ENCODE measurements at places on chromosomes 3 and 15.
A peak's percentile ranks its signal among the peaks of the same experiment; 100 is the strongest.

DNA sequence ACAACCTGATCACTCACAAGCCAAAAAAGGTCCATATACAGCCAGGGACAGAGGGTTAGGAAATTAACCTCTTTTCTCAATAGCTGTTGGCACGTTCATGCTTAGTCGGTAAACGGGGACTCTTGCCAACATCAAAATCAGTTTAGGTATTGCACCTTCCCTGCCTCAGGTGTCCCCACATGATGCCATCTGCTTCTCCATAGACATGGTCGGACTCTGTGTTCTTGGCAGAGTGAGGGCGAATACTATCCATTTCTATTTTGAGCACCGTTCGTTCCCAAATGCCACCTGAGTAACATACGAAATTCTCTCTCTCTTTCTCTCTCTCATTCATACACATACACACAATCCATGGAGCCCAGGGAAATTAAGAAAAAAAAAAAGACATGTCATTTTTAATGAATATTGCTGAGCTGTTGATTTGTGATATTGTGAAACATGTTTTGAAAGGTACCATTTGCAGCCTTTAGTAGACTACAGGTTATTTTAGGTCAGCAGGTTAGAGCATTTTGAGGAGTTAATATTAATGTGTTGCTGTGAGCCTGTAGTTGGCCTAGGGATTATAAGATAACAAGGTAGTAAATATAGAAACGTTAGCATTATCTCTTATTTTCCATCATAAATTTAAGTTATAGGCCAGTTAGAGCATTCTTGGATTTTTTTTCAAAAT is 78.5 kb downstream of the GHSR start:
- no peak for DNase-seq

- DNase-seq, result peak; percentile 6
Observed at GRCh38 chr15:93862791-93863190, 368.6 kb upstream of the MCTP2 start.

GRCh38 chr15:63943829-63944680 is 102.2 kb downstream of the DAPK2 start:
- DNase-seq, result no peak

DNA sequence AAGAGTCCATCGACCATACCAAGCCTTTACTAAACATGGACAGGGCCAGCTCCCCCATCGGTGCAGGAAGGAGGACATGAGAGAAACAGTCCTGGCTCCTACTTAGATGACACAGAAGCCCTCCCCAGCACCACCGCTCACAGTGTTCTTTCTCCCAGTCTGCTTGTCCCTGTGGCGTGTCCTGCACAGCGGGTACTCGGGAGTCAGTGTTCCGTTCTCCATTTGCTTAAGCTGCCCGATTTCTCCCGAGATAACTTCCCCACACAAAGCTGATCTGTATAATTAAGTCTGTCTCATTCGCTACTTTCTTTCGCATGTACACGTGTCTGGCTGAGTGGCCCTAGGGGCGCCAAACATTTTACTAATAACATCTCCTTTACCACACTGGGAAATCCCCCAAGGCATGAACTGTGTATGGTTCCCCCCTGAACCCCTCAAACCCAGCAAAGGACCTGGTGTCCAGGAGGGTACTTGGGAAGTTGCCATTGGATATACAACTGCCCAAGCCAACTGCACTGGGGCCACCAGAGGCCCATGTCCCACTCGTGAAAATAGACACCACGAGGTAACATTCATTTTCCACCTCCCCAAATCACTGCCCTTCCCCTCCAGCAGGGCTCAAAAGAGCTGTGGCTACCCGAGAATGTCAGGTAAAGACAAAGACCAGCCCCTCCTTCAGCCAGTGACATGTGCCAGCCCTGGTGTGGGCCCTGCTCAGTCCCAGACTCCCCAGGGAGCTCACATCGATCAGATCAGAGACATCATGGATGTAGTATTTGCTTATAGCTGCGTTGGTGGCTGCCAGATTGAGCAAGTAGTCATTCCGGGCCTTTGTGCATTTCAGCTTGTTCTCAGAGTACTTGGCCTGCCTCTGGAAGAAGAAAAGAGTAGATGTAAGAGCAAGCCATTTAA is 96.5 kb upstream of the RAD18 start:
- no peak for DNase-seq

- no peak for DNase-seq
Observed at GRCh38 chr3:189353318-189353965, 181.7 kb downstream of the TPRG1 start.

GRCh38 chr3:141151439-141151838 is 80.2 kb upstream of the PXYLP1 start:
- DNase-seq, result no peak

GRCh38 chr3:5276934-5277333 is 89.4 kb downstream of the EDEM1 start:
- no peak for DNase-seq

DNA sequence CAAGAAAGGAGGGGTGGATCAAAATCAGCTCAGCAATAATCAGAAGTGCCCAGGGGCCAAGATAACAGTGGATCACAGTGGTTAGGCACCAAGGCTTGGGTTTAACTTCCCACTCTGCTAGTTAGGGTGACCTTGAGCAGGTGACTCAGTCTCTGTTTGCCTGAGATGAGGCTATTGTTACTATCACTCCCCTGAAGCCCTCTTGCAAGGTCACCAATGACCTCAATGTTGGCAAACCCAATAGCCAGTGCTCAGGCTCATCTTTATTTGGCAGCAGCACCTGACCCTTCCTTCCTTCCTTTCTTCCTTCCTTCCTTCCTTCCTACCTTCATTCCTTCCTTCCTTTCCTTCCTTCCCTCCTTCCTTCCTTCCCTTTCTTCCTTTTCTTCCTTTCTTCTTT is 102.4 kb upstream of the HACD2 start:
- DNase-seq, result no peak

DNA sequence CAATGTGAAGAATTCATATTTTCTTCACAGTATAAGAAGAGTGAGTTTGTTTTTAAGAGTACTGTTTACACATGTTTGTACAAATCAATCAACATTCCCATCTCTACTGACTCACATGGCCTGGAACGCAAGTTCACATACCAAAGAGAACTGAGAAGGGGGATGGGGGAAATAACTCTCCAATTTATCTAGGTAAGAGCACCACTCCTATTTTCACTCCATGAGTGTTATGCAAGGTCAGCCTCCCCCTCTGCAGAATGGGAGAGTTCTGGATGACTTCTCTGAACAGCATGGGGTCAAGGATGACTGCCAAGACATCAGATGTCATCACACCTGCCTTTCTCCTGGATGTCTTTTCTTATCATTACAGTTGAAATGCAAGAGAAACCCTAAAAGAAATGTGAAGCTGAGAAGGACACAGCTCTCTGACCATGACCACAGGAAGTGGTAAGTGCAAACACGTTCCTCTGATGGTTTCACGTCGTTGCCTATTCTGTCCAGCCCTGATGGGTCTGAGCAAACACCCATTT is 95.2 kb downstream of the SEMA6D start:
- no peak for DNase-seq

GRCh38 chr15:91866971-91867372 is 13.5 kb downstream of the SLCO3A1 start:
- DNase-seq, result no peak

DNA sequence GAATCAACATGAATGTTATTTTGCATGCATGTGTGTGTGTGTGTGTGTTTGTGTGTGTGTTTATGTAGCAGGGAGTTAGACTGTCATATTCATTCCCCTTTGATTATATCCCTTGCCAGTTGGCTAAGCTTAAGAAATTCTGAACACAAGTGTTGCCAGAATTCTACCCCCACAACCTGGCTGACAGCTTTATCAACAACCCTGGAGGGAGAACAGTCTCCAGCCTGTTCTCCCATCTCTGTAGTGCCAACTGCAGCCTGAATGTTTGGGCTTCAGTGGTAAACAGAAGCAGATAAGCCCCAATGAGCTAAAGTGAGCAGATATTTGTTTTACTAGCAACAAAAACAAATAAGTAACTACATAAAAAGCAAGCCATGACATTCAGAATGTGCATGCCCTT is 162.6 kb upstream of the ABI3BP start:
- no peak for DNase-seq

DNA sequence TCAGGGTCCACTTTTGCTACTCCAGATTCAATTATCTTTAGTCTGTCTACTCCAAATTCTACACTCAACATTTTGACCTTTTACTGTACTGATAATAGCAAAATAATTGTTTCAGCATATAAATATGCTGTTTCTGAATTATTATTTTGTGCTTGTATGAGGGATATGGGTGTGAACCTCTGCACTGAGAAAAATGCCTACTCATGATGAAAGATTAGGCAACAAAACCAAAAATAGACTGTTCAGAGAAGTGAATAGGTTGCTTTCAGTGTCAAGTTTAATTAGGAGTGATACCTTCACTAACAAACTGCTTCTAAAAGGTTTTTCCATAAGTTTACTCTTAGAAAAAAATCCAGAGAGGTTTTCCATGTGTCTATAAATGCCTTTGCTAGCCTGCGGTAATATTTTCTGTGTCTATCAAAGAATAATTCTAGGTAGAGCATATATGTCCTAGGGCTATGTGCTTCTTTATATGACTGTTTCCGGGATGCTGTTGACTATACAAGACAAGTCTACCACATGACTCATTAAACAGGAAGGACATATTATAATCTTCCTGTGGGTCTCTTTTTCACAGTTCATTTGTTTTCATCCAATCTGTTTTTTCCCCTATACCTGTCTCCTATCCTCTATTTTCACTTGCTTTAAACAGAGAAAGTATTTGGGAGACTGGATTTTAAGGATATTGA is 218.5 kb upstream of the TTC14 start:
- no peak for DNase-seq

DNA sequence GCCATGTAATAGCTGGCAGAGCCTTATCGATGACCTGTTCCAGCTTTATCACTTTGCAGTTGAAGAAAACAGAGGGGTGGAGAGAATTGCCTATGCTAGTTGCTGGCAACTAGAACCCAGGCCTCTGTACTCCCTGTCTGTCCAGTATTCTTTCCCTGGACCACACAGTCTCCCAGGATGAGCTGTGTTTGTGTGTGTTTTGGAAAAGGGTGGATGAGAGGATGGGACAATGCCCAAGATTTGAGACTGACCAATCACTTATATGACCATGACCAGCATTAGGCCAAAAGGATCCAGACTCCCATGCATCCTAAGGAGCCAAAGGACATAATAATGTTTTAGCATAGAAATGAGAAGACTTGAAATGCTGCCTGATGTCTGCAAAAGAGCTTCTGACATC is 102.6 kb downstream of the CD200R1L start:
- DNase-seq, result no peak

DNA sequence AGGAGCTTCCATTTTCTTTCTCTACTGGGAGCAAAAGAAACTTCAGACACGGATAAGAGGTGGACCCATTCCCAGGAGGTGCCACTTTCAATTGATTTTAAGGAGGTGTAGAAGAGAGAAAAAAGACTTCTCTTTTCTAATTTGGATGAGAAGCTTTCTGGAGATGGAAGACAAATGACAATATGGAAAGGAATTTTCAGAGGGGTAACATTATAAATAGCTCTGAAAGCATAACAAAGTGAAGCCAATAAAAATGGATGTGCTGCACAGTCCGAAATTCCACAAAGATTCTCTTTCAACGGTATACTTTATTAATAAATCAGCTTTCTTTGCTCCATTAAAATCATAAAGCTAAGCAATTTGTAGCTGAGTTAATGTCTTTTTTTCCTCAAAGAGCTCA is 607.2 kb upstream of the MDFIC2 start:
- DNase-seq, result no peak

- no peak for DNase-seq
Observed at GRCh38 chr3:152060701-152061100, 187.3 kb downstream of the SUCNR1 start.

DNA sequence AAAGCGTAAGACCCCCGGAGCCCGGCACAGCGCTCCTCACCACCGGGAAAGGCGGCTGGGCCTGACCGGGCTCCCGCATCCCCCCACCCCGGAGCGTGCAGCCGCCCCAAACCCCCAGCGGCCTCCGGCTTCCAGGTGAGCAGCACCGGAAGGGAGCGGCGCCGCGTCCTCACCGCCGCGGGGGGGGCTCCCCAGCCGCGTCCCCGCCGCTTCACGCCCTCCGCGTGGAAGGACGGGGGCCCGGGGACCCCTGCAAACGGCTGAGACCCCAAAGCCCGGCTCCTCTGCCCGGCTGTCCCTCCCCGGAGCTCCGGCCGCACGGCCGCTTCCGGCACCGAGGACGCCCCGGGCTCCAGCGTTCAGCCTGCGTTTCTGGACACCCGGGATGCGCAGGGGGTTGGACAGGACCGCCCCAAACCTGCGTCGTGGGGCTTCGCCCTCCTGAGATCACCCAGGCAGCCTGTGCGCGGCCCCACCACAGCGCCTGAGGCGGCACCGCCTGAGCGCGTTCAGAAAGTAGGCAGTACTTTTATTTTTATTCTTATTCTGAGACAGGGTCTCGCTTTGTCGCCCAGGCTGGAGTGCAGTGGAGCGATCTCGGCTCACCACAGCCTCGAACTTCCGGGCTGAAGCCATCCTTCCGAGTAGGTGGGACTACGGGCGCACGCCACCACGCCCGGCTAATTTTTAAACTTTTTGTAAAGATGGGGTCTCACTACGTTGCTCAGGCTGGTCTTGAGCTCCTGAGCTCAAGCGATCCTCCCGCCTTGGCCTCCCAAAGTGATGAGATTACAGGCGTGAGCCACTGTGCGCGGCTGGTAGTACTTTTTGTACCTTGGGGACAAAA is 51.6 kb upstream of the BLM start:
- DNase-seq, result peak; percentile 40

DNA sequence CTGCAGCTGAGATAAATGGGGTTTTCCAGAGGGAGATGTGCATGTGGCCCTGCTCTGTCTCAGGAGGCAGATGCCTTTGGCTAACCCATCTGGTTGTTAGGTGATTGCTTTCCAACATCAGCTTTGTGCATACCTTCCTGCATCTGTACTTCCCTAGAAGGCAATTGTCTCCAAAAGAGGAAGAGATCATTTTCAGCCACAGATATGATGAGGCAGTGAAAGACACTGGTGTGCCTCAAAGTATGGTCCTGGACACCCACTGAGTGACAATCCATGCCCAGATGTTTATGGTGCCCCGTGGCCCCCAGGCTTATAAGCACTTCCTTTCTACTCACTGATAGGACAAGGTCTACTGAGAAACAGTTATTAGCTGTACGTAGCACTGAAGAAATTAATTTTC is 117.5 kb upstream of the NR2F2 start:
- DNase-seq, result no peak

- no peak for DNase-seq
Observed at GRCh38 chr3:137039570-137039969, 81.8 kb downstream of the IL20RB start.

GRCh38 chr3:140249188-140249587 is 314.2 kb downstream of the CLSTN2 start:
- DNase-seq, result no peak

DNA sequence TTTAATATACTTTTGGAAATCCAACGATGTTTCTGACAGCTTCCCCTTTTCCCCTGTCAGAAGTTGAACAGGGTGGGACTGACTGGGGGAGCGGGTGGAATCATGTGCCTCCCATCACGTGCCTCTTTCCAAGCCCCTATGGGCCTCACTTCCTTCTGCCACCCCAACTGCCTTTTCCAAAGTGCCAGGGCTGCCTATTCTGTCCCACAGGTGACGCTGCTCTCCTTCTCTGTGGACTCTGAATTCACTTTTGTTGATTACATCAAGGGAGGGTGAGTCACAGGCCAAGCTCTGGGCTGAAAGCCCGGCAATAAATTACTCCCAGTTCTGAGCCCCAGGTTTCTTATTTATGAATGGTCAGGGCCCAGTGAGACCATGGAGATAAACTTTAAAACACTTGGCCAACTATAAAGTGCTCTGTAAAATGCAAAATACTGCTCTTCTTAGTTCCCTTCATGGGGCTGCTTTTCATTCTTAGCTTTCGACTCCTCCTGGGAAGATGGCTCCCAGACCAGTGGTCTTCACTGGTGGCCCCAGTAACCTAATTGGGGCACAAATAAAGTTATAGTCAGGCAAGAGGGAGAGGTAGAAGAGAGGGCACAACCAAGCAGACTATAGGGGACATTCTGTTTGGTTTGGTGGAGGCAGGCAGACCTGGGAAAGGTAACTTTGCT is 12.3 kb downstream of the CPNE9 start:
- DNase-seq, result peak; percentile 42
